NCI-H2081 treated with DMSO at 0.1 percent for 48 hours (cell line): ENCODE measurements at places on chromosomes 7 and 10.
A peak's percentile ranks its signal among the peaks of the same experiment; 100 is the strongest.

DNA sequence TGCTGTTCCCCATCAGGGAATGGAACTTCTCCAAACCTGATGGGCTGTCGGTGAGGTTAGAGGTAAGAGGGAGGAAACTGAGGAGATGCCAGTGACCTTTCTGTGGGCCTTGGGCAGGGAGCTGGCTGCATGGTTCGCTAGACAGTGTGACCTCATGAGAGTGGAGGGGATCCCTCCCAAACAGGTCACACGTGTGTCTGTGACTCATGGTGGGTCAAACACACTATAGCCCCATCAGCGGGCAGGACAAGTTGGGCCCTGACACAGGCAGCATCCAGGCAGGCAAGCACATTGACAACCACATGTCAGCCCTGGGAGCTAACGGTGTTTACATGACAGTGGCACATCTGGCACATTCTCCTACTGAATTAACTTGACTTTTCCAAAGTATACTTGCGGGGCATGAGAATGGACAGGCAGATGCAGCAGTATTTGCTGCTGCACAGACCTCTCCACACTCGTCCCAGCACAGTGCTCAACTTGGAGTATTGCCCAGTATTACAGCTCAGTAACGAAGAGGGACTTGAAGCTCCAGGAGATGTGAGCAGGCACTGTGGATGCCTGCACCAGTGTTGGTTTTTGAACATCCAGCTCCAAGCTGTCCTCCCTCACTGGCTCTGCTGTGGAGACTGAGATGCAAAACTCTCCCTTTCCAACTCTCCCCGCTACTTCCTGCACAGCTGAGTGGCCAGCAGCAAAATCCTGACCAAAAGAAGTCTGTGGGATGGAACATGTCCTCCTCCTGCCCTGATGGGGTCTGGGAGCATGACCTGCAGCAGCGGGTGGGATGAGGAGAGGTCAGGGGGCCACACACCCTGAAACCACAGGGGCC is 199.6 kb downstream of the WDR37 start:
- no peak for DNase-seq

DNA sequence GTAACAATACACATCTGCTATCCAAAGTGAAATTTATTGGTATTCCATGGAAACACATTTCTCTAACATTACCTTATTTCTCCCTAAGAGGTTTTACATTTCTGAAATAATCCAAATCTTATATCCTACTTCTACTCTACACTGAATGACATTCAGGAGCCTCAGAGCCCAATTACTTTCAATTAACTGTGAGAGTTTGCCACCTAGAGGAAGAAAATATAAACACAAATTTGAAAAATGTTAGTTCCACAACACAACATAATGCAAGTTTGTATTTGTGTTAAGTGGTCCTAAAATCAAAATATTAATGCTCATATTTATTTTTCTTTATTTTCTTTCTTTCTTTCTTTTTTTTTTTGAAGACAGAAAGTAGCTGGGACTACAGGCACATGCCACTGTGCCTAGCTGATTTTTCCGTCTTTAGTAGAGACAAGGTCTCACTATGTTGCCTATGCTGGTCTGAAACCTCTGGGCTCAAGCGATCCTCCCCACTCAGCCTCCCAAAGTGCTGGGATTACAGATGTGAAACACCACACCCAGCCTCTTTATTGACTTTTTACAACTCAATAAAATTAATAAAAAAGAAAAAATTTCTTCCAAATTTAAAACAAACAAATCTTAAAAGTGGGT is 46.0 kb downstream of the ATAD1 start:
- no peak for DNase-seq

DNA sequence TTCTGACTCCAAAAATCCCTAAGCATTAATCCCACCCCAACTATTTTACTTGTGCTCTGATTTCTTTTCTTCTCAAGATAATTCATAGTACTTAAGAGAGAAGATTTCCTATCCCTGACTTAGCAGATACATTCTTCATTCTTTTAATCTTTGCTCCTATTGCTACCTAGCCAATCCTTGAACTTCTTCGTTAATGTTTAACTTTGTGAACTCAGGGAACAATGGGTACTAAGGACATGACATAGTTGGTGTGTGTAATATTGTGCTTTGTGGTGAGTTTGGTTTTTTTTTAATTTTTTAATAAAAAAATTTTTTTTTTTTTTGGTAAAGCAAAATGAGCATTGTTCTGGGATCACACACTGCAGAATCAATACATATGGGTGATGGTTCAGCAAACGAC is 166.2 kb downstream of the CHCHD3 start:
- DNase-seq, result no peak

DNA sequence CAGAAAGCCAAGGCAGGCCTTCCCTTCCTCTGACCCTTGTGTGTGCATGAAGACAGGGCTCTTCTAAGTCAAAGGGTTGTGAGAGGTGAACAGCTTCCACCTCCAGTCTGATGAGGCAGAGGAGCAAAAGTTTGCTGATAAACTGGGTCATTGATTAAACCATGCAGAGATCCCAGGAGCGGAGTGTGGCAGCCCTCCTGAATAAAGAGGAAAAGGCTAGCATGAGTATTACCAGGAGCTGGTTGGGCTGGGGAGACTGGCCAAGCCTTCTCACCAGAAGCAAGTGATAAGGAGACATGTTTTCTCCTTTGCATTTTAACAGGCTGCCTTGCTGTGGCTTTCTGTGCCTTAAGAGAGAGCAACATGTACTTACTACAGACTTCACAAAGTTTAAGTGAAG is 10.2 kb downstream of the LMOD2 start:
- no peak for DNase-seq

GRCh38 chr10:68574051-68574450 is 13.9 kb downstream of the TET1 start:
- DNase-seq, result no peak

DNA sequence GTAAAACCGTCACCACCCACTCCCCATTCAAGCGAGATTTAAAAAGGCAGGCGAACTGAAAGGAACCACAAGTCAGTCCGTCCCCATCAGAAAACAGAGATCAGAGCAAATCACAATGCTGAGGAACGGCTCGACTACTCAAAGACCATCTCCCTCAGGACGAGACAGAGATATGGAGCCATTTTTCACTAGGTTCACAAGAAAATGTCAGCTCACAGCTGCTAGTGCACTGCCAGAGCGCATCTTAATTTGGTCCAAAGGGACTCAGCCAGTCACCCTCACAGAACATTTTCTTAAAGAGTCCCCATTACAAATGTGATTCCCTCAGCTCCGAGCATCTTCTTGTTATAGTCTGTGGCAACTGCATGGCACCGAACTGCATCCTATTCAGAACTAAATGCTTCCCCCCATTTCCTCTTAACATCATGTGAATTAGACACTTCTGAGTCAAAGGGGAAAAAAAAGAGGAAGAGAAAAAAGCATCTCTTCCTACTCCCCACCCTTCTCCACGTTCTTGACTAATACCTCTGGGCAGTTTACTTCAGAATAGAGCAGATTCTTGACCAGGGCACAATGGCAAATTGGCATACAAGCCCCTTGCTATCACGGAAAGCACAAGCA is 683.9 kb downstream of the MAGI2 start:
- no peak for DNase-seq

DNA sequence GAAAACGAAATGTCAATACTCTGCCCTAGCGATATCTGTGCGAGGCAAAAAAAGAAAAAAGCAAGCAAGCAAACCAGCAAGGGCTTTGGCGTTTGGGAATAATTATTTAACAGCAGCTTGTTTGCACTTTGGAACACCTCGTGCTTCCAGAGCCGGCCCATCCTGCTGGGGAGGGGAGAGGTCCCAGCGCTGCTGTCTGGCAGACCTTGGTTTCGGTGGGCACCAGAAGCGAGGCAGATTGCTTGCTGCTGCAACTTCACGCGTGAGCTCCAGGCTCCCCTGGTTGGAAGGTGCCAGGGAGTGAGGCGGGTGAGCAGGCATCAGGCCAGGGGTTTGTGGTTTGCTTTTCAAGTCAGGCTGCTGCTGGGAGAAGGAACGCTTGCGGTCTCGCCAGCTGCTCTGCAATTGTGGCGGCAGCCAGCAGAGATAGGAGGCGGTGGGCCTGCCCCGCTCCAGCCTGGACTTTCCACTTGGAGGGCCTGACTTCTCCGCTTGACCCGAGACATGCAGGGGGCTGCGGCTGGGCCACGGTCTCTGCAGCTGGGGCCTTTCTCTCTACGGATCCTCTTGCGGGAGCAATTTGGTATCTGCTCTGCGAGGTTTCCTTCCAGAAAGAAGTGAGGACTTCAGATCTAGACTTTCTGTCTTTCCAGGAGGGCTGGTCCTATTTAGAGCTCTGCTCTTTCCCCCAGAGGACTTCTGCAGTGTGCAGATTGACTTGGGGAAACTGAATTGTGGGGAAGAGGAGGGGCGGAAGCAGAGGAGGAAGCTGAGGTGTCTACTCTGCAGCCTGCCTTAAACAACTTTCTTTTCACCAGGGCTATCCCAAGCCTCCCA is 131.4 kb downstream of the PRPF18 start:
- no peak for DNase-seq

- DNase-seq, result no peak
Observed at GRCh38 chr7:92783260-92784201, 52.8 kb downstream of the CDK6 start.

DNA sequence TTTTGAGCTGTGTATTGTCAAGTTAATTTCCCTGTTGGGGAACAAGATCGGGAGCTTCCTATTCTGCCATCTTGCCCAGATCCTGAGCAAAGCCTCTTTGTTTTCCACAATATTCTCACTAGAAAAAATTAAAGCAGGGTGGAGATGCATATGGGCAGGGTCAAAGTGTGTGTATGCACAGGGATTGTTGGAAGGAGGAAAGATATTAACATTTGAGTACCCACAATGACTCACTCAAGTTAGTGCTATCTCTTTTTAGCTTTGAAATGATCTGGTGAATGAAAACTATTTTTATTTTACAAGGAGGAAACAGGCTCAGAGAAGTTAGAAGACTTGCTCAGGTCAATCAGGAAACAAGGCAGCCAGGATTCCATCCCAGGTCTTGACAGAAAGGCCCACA is 6.7 kb upstream of the BTBD16 start:
- no peak for DNase-seq

DNA sequence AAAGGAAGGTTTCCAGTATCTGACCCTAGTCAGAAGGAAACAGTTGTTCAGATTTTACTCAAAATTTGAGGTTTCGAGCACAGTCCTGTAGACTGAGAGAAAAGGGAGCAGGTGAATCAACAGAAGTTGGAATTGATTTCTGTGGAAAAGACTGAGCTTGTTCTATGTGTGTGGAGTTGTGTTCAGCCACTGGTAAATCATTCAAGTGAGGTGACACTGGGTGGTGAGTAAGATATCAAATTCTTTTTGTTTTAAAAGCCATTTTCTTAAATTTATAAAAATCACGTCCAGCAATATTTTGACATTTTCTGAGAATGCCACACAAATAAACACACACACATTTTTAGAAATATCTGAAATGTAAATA is 165.1 kb downstream of the HGF start:
- no peak for DNase-seq

DNA sequence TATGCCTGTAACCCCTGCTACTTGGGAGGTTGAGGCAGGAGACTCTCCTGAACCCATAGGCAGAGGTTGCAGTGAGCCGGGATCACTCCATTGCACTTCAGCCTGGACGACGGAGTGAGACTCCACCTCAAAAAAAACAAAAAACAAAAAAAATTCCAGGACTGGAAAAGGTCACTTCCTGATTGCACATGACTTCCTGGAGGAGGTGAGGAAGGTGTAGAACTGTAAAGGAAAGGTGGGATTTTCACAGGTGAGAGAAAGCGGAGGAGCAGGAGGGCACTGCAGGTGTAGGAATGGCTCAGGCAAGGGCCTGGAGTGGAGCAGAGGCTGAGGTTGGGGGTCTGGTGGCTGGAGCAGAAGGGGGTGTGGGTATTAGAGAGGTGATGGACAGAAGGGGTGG is 3.2 kb upstream of the MUC3A start:
- no peak for DNase-seq

DNA sequence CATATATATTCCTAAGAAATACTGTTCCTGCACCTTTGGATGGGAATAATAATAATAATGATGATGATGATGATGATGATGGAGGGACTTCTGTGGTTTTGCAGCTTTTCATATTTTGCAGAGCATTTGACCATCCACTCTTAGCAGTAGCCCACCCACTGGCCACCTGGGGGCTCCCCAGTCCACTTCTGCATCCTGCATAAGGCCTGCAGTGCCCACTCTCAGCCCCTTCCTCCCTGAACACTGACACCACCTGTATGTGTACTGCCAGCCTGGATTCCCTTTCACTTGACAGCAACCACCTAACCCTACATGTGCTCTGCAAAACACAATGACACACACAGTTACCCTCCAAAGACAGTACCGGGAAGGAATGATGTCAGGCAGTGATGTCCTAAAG is 131.4 kb downstream of the ADAM12 start:
- no peak for DNase-seq

DNA sequence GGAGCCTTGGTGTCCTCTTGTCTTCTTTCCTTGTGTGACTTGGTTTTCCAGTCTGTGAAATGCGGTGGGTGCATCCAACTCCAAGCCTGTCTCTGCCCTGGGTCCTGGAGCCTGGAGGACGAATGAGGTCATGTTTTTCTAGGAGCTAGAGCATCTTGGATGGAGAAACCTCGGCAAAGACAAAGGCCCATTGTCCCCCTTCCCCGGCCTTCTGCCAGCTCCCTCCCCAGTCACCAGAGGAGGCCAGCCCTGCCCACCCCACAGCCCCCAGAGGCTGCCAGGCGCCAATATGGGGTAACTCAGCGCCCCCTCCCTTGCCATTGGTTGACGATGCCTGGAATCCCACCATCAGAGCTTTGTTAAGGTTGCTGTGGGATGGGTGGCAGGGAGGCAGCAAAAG is 40.4 kb downstream of the KCTD7 start:
- DNase-seq, result no peak

GRCh38 chr10:34434119-34434594 is 380.9 kb downstream of the PARD3 start:
- no peak for DNase-seq

DNA sequence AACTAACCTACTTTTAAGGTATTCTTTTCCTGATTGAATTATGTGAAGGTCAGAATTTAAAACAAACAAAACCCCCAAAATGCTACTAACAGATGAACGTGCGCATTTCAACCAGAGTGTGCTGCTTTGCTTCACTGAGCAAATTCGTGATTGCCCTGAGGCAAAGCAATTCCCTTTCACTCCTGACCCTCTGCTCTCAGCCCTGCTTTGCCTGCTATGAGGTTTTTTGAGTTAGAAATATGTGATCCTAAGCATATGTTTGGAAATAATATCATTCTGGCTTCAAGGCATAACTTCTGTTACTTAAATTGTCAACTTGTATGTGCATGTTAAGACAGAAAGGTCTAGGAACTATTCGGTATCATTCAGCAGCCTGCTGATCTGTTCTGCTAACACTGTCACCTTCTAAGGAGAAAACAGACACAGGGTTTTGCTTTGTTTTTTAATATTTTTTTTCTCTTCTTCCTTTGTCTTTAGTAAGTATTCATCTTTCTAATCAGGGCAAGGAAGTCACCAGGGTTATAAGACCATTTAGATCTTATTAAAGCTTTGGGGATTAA is 124.2 kb downstream of the GNAT3 start:
- peak; percentile 73 for DNase-seq

DNA sequence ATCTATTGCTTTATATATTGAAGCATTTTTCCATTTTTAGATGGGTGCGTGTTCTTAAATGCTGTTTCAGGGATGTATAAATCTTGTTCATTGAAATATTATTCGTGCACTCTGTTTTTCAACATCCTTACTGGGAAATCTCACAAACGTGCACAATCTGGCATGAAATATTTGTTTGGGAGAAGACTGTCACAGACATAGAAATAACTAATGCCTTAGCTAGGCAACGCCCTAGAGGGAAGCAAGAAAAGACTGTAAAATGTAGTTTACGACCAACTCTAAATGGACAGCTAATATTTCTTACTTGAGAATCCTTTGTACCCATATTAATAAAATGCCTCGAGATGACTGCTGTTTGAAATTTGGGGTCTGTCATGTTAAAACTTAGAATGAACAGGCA is 8.9 kb downstream of the DOCK4 start:
- no peak for DNase-seq
